ENCODE measurements at places on chromosomes 3 and 15.

GRCh38 chr3:49602049-49602554 is 47.8 kb downstream of the BSN start:
- DNase-seq, result no peak

- DNase-seq, result no peak
These were observed 334.2 kb downstream of the SLC9A9 start for GRCh38 chr3:143514109-143514508.

DNA sequence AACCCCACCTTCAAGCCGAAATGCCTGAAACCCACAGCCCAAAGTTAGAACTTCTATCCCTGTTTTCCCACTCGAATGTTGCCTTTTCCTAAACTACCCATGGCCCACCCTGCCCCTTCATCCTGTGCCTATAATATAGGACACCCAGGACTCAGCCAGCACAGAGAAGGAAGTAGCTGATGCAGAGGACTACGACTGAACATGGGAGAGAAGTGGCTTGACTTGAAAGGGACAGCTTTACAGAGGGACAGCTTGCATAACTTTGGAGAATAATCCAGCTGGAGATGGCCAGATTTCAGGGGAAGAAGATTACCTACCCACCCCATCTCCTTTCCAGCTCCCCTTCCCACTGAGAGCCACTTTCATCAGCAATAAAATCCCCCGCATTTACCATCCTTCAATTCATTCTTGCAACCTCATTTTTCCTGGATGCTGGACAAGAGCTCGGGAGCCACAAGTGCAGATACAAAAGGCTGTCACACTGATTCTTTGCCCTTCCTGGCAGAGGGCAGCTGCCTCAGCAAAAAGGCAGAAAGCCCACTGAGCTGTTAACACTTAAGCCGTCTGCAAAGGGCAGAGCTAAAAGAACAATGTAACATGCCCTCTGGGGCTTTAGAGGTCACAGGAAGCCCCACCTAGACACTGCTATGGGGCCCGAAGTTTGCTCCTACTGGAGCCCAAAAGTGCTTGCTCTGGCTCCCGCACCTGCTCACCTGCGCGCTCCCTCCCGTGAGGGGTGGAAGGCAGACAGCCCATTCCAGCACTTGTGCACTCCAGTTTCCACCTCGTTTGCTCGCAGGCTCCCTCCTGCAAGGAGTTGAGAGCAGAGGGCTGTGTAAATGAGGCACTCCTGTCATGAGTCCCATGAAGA is 224.0 kb downstream of the TBC1D5 start:
- no peak for DNase-seq

DNA sequence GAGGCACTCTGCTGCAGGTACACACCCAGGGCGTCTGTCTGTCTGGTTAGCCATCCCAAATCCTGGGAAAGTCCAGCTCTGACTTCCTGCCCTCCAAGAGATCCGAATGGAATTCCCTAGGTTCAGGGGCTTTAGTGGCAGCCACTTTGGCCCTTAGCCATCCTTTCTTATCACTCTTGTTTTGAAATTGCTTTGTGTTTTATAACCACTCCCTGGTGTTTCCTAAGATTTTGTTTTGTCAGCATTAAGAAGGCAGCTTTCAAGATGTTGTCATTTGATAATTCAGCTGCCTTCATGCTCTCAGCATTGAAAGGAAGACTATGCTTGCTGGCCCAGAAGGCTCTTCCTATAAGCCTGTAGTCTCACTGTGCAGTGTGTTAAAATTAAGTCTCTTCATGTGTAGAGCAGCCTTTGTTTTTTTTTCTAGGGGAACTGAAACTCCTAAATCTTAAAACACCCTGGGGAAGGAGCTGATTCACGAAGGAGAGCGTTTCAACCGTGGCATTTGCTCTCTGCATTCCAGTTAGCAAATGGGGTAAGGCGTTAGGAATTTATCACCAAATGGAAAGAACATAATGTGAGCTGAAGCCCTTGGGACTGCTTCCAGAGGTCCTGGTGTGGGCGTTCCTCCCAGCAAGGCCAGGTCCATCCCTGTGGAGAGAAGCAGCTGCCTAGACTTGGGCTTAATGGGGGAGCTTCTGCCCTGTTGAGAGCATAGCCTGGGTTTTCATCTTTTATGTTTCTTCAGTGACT is 14.2 kb upstream of the CLEC3B start:
- DNase-seq, result no peak

- DNase-seq, result no peak
These were observed 242.9 kb downstream of the VGLL3 start for GRCh38 chr3:86748015-86748414.

GRCh38 chr15:99777144-99777543 is 43.9 kb upstream of the LYSMD4 start:
- DNase-seq, result no peak

- DNase-seq, result no peak
These were observed 144.9 kb downstream of the EDEM1 start for GRCh38 chr3:5332270-5332956.

DNA sequence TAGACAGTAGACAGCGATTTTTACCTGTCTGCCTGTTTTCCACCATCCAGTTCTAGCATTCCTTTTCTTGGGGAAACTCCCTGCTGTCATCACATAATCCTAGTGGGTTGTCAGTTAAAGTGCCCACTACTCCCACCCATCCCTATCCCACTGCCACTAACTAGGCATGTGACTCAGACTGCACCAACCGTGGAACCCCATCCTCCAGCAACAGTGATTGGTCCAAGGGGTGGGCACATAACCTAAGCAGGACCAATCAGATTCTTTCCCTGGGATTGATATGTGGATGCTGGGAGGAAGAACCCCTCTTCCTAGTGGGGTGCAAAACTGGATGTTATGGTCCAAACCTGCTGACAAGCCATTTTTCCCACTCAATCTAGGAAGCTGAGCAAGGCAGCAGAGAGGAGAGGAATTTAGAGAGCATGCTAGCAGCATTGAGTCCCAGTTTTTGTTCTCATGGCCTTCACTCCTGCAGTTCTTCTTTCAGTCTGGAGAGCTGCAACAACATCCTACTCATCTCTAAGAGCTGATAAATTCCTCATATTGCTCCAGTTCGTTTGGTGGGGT is 3.9 kb upstream of the INSYN1 start:
- DNase-seq, result no peak

GRCh38 chr3:128845119-128845777 is 34.2 kb upstream of the ACAD9 start:
- no peak for DNase-seq

- no peak for DNase-seq
These were observed 33.7 kb upstream of the NOX5 start for GRCh38 chr15:68980786-68981185.

GRCh38 chr3:64216274-64217147 is 8.8 kb downstream of the PRICKLE2 start:
- no peak for DNase-seq
